ENCODE measurements at places on chromosomes 11 and 22.

GRCh38 chr22:19568337-19569275, 44.4 kb upstream of the CLDN5 start:
- DNase-seq = peak; percentile 29

GRCh38 chr22:37269936-37270678, 12.2 kb upstream of the CYTH4 start:
- no peak for DNase-seq

GRCh38 chr11:34988294-34989255, 72.2 kb downstream of the PDHX start:
- peak; percentile 75 for DNase-seq

DNA sequence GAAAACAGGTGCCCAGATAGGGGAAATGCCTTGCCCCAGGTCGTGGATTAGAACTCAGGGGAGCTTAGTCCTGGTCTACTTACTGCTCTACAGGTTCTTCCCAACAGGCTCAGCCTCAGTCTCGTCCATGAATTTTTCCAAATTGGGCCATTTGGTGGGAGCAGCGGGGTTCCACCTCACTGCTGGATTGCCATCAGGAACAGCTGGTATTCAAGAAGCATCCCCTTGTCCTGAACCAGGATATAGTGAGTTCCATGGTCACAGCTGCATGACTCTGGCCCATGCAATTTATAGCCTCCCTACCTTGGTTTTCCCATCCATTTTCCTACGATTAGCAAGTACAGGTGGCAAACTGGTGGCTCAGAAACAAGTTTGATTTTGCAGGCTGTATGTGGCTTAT, 6.6 kb upstream of the UBE2L6 start:
- no peak for DNase-seq

- DNase-seq = no peak
Observed at GRCh38 chr11:21364866-21365624, 695.7 kb downstream of the NELL1 start.

DNA sequence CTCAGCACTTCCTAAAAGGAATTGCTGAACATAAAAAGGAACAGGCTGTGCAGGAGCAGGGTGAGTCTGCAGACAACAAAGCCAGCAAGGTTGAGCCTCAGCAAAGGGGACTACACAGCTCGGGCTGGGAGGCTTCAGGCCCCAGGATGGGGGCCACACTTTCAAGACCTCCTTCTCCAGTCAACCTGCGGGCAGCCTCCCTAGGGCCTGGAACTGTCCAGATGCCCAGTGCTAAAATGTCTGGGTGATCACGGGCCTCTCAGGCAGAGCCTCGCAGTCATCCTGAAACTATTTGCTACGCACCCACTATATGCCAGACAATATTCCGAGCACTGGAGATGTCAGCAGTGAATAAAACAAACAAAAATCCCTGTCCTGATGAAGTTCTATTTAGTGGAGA, 3.9 kb upstream of the NEFH start:
- DNase-seq = peak; percentile 41

DNA sequence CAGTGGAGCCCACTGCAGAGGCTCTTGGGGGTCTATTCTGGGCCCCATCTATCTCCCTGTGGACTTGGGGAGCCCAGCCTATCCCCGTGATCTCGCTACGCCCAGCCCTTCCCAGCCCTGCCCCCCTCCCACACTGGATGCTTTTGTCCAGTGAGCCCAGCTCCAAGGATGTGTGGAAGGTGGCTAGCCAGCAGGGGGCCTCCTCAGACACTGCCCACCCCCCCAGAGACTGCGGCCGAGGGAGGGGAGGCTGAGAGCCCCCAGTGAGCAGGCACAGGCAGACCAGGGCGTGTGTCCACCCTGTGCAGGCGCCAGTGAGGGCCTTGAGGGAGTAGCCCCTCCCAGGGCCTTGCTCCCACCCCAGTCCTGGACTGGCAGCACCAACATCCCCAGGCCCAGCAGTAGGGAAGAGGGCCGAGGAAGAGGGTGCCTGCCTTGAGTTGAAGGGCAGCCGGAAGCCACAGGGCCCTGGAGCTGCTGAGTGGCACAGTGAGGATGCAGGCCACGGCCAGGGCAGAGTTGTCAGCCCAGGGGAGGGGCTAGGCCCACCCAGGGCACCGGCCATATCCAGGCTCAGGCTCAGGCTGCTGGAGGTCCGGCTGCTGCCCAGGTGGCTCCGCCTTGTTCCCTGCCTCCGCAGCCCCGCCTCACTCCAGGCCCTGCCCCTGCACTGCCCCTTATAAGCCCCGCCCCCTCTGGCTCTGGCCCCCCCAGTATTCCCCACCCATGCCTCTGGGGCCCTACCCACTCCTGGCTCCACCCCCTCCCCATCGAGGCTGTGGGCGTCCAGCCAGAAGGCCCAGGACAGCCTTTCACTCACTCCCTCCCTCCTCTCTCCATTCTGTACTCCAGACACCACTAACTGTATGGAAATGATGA, 28.0 kb downstream of the MOB2 start:
- DNase-seq = peak; percentile 43

- peak; percentile 65 for DNase-seq
Observed at GRCh38 chr11:36146437-36146836, 142.8 kb downstream of the COMMD9 start.

DNA sequence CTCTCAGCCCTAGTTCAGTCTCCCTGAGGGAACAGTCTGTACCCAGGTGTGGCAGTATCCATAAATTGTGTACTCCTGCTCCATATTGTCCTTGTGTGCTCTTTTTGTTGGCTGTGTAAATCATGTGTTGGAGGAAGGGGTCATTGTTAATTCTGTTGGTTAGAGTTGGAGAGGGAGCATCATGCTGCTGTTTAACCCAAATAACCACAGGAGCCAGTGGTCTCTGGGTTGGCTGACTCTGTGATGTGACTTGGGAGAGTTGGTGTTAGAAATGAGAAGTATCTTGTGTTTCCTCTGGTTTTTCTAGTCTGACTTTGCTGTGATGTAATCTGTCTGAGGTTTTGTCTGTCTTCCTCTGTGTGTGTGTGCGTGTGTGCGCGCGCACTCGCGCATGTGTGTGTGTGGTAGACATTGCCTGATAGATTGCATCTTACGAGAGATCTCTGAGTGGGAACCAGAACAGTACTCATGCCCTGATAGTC, 30.5 kb downstream of the CTNND1 start:
- DNase-seq = peak; percentile 28

- DNase-seq = peak; percentile 84
Observed at GRCh38 chr22:21009638-21010425, 5.1 kb upstream of the P2RX6 start.

Data from astrocyte of the hippocampus (primary cell).